ENCODE measurements at places on chromosomes 5 and 9.

GRCh38 chr5:80941496-80941895 lies 18.7 kb upstream of the RASGRF2 start:
- no peak for DNase-seq

GRCh38 chr9:32424616-32425015 lies 40.2 kb downstream of the ACO1 start:
- DNase-seq, result no peak

DNA sequence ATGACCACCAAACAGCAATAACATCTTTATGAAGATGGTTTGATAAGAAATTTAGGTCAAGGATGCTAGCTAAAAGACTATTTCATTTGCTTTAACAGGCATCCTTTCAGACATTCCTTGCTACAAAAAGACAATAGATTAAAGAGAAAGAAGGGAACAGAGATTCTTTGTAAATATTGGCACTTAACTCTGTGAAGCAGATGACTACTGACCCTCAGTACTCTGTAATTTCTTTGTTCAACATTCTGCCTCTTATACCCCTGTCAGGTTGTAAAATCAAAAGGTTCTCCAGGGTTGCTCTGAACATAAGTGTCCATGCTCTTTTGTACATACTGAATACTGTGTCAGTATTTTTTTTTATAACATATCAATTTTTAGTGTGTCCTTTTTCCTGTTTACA lies 610.6 kb upstream of the GRAMD2B start:
- DNase-seq, result no peak

- no peak for DNase-seq
These were observed 114.7 kb upstream of the MAN2A1 start for GRCh38 chr5:109574985-109575384.

- DNase-seq, result no peak
These were observed 4.5 kb downstream of the MAMDC4 start for GRCh38 chr9:136856541-136857141.

GRCh38 chr9:72213906-72214305 lies 64.7 kb downstream of the GDA start:
- DNase-seq, result no peak

- peak; percentile 18 for DNase-seq
These were observed 81.9 kb upstream of the RARS1 start for GRCh38 chr5:168404365-168404764.

DNA sequence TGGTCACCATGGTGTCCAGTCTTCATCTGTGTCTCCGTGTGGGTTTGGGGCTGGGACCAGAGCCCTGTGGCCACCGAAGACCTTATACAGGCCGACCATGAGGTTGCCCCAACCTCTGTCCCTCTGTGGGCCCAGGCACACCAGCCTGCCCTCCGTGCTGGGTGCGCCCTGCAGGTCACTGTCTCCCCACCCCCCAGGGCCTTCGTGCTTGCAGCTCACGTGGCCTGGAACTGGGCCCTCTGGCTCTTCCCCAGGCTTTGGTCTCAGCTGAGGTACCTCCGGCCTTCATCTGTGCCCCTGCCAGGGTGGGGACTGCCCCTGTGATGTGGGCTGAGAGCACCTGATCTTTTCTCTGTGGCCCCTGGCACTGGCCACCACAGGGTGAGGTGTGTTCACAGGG lies 92.1 kb downstream of the RXRA start:
- DNase-seq, result no peak
